Frontal cortex (tissue), 4 donors: ENCODE measurements at places on chromosomes 3 and 15.
A peak's percentile ranks its signal among the peaks of the same experiment; 100 is the strongest.

DNA sequence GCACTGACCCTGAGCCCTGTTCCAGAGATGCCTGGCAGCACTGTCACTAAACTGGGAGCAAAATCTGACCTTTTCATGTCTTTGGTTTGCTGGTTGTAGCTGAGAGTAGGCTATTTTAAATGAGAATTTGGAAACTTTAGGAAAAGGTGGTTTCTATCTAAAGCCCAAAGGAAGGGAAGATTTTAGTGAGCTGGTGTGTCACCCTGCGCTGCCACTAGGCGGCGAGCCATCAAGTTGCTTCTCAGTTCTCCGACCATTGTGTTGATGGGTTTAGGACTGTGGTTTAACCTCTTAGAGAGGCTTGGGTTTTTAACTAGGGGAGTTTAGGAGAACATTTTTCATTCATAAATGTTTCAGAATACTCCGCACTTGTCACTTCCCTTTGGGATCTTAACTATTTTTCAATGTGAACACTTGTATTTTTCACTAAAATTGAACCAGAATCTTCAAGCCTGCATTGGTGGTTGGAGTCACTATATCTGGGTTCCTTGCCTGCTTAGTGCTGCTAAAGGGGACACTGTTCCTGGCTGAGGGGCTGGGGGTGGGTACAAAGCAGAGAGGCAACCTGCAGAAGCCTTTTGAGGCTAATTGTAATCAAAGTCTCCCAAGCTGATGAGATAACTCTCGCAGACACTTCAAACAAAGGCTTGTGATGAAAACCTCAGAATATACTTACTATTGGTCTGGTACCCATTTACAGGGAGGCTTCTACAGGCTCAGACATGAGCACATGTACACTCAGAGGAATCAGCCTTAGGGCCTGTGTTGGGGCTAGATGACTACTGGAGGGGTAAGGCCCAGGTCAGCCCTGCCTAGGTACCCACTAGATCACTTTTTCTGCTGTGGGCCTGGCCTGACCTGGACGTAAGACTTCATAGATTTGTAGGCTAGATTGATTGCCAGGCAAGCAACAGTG is 16.8 kb downstream of the EXOSC7 start:
- DNase-seq, result no peak

DNA sequence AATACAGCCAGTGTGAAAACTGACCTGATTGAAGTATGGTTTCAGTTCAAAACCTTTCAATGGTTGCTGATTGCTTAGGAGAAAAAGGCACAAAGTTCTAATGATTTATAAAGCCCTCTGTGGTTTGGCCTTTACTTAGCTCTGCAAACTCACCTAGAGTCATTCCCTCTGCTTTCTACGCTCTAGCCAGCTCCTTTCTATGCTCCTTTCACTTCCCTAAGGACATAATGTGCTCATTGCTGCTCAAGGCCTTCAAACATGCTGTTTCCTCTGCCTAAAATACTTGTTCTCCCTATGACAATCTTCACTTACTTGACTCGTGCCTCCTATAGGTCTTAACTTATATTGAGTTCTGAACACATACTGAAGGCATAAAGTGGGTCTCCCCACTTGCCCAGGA is 19.0 kb downstream of the RPL39L start:
- no peak for DNase-seq

DNA sequence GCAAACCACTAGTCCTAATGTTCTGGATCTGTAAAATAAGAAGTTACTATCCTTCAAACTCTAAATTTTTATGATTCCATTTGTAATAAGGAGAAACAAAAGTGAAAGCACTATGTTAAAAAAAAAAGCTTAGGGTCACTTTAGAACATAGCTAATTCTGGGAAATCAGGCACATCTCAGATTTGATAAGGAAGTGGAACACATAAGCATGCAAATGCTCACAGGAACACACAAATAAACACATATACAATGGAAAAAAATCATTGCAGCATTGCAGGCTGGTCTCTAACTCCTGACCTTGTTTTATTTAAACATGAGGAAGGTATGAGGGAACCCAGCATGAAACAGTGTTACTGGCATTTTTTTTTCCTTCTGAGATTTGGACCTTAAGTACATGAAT is 63.2 kb upstream of the TNFSF10 start:
- DNase-seq, result no peak

DNA sequence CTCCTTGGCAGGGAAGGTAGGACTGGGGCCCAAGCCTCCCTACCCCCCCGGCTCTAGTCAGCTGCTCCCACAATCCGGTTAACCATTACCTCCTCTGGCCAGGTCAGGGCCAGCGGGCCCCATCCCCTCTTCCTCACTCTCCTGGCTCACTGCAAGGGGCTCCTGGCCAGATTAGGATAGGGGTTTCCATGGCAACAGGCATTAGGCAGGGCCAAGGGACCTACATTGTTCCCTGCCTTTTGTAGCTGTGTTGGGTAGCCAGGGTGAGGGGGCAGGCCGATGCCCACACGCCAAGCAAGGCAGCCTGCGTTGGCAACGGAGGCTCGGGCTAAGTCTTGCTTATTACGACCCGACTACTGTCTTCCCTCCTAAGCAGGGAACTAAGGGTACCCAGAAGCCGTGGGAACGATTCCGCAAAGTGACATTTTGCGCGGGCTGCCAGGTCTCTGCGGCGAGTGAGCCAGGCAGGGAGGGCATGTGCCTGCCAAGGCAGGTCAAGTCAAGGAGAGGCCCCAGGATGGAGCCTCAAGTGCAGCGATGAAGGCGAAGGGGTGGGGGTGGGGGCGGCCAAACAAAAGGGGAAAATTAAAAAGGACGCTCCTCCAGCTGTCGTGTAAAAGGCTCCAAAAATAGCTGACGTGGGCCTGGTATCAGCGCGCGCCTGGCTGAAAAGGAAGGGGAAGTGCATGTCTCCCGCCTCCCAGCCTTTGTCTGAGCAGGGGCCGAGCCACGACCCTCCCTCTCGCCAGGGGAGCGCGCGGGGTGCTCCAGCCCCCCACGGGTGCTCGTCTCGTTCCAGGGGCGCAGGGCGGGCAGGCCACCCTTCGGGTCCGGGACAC is 919 bp downstream of the IDH2 start:
- peak; percentile 49 for DNase-seq

DNA sequence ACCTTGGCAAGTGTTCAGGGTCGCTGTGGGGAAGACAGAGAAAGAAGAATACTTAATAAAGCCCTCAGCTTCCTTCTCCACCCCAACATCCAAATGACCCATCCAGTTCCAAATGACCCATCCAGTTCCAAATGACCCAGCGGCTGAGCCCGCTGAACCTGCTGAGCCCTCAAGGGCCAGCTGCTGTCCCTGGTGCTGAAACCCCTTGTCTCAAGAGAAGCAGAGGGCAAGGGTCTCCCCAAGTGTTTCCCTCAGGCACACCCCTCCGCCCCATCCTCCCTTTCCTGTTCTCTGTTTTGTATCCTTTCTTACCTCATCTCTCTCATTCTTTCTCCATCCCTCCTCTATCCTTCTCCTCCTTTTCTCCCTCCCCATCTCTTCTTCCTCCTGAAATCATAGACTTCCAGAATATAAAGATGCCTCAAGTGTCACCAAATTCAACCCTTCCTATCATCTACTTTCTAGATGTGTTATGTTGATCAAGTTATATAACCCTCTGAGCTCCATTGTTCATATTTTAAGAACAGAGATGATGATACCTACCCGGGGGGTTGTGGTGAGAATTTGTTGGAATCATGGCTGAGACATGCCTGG is 29.0 kb downstream of the CCDC33 start:
- DNase-seq, result no peak

GRCh38 chr3:157460253-157460652 is 23.6 kb downstream of the PTX3 start:
- no peak for DNase-seq

- DNase-seq, result no peak
Measured at GRCh38 chr3:178583963-178584575, 47.8 kb downstream of the KCNMB2 start.

GRCh38 chr3:68988740-68989139 is 24.7 kb downstream of the EOGT start:
- no peak for DNase-seq

GRCh38 chr3:19735111-19735510 is 198.9 kb downstream of the EFHB start:
- DNase-seq, result no peak

DNA sequence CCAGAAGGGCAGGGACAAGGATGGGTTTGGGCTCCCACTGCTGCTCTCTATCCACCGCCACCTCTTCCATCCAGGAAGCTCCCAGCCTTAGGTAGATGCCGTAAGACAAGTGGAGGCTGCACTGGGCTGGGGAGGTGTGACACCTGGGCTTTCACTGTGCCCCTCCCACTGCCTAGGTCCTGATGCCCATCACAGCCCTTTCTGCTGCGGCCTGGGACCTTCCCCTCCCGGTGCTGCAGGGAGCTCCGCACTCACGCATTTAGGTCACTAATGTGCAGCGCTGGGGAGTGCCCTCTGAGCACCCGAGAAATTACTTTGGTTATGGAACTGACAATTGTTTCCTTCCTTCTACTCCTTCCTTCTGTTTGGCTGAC is 850 bp downstream of the LTF start:
- no peak for DNase-seq

- DNase-seq, result no peak
Measured at GRCh38 chr3:70824773-70825172, 512.3 kb upstream of the MDFIC2 start.

GRCh38 chr15:51088585-51088984 is 6.1 kb downstream of the TNFAIP8L3 start:
- DNase-seq, result no peak

GRCh38 chr3:90092994-90093393 is 985.6 kb downstream of the EPHA3 start:
- peak; percentile 4 for DNase-seq

DNA sequence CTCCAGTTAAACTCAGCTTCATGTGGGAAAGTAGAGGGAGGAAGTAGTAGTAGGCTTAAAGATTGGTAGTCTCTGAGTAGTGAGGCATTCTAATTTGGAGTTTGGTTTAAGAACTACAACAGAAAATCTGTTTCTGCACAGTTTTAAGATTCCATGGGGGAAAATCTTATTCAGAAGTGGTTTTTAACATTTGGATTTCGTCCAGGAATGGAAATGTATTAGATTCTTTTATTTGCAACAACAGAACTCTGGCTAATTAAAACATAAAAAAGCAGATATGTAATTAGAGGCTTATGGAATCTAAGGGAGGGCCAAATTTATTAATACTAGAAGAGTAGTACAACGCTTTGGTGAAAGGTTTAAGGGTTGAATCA is 36.0 kb downstream of the NECTIN3 start:
- no peak for DNase-seq

DNA sequence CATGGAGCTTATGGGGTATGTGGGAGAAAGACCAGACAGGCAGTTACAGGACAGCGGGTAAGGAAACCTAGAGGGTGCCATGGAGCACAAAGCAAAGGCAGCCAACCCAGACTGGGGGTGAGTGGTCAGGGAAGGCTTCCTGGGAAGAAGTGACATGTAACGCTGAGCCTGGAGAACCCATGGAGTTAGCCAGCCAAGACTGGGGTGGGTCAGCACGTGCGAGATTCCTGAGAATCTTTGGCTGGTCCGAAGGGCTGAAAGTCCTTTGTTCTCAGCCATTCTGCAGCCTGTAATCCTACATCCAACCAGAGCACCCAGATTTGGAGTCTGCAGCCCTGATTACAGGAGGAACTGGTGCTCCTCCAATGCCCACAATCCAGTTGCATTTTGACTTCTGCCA is 120.1 kb upstream of the WNT5A start:
- no peak for DNase-seq

DNA sequence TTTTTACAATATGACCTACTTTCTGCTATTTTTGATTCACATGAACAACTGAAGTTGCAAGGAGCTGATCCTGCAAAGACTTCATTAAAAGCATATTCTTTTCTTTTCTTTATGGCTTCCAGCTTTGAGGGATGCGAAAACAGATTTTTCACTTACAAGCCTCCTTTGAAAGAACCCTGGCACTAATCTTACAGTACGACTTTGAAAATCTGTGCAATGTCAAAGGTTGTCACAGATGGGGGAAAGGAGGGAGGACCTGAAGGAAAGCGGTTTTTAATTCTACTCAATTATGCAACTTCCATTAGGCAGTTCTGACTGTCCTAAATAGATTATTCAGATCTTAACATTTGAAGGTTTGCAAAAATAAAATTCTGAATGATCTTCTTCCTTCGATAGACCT is 130.5 kb downstream of the TNIK start:
- DNase-seq, result no peak

DNA sequence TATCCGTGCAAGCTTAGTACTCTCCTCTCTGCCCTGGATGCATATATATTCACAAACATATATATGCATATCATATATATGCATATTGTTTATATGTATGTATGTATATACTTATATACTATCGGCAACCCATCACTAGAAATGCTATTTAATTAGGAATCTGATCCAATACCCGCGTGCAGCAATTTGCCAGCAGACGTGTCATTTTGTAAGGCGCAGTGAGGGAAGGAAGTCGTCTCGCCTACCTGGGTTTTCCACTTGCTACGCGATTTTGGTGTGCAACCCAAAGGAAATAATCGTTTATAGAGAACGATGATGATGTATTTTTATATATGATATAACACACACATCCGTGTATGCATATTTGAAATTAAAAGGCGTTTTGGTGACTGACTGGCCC is 5.6 kb upstream of the FEZF2 start:
- no peak for DNase-seq

GRCh38 chr3:193805448-193805847 is 212.4 kb downstream of the OPA1 start:
- DNase-seq, result no peak
